ENCODE measurements at places on chromosomes 16 and 17.

GRCh38 chr17:6948562-6948961 is 47.3 kb upstream of the ALOX12 start:
- no peak for DNase-seq

DNA sequence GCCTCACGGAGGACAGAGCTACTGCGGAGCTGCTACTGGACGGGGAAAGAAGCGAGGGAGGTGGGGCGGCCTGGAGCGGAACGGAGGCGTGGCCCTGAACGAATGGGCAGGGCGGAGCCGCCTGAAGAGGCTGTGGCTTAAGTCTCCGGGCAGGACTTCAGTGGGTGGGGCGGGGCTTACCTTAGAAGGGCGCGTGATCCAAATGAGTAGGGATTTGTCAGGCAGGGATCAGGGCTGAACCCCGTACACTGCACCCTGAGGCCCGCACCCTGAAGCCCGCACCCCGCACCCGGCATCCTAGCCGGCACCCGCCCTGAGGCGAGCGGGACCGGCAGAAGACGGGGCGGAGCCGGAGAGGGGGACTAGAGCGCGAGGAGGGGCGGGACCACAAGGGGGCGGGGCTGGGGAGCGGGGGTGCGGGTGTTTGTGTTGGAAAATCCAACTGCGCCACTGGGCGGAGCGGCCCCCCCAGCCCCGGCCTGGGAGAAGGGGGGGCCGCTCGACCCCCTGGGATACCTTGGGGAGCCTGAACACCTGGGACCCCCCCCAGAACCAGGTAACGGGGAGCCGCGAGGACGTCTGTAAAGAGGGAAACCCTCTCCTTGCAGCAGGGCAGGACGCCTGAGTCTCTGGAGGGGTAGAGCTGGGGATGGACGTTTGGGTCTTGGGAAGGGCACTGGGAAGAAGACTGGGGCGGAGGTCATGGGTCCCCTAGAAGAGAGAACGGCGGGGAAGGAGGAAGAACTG is at the start of gene KDM6B:
Gene KDM6B, plus strand, starts transcription at position 423 of the 747 bp plus-strand sequence. CDS start 11,338 bp downstream, outside the sequence.
- DNase-seq, result peak; percentile 76

DNA sequence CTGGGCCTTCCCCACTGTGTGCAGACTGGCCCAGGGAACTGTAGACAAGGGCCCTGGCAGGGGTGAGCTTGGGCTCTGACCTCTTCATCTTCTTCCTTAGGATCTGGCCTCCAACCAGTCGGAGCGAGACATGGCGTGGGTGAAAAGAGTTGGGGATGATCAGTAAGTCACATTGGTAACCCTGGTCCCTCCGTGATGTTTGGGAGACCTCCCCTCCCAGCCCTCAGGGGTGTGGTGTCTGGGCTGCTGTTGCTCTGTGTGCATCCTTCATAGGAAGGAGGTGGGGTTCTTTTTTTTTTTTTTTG is 5.5 kb downstream of the TBKBP1 start:
- DNase-seq, result no peak

DNA sequence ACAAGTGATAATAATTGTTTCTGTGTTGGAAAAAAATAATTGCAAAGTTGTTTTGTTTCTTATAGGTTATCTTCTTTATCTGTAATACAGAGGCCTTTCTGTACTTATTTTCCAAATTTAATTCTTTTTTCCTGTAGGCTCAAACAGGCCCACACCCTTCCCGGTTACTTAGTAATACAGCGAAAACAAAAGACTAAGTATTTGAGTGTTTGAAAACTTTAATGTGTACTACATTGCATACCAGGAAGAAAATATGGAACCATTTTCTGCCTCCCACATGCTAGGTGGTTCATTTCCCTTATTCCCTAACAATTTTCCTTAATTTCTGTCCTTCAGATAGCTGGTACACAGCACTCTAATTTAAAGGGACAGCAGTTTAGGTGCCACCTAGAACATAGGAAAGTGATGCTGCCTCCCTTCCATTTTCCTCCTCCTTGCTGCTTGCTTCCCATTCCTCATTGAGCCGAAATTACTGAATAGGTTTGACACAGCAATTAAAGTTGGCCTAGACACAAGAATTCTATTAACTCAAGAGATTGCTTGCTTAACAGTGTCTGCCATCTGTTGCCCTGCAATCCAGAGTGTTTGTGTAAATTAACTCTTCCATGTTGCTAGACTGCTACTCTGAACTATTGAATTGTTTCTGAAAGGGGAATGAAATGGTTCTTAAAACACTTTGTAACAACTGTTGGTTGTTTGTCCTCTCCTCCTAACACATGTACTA is 24.2 kb downstream of the CYB5B start:
- DNase-seq, result no peak

- DNase-seq, result no peak
Measured at GRCh38 chr17:8742819-8743218, 1.8 kb downstream of the CCDC42 start.

- DNase-seq, result no peak
Measured at GRCh38 chr16:87303431-87303930, 13.7 kb downstream of the C16orf95 start.

- no peak for DNase-seq
Measured at GRCh38 chr17:10031606-10032005, 126.5 kb upstream of the RCVRN start.

- DNase-seq, result no peak
Measured at GRCh38 chr16:58699151-58699550, 14.6 kb upstream of the SLC38A7 start.

DNA sequence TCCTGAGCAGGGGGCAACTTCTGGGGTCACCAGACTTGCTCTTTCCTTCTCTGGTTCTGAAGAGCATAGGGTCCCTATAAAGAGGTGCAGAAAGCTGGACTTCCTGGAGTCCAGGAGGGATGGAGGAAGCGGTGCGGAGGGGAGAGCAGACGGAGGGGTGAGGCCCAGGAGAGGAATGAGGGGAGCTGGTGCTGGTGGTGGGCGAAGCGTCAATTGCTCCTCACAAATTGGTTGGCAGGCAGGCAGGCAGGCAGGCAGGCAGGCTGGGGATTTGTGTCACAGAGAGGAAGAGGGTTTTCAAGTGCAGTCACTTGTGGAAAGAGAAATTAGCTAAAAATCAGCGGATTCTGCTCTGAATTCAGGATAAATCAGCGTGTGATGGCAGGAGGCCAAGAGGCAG is 133.7 kb upstream of the CDC42EP4 start:
- no peak for DNase-seq

- DNase-seq, result peak; percentile 82
Measured at GRCh38 chr16:70746708-70747424, 54.1 kb downstream of the VAC14 start.

- DNase-seq, result no peak
Measured at GRCh38 chr16:50311891-50312501, 45.6 kb downstream of the ADCY7 start.

DNA sequence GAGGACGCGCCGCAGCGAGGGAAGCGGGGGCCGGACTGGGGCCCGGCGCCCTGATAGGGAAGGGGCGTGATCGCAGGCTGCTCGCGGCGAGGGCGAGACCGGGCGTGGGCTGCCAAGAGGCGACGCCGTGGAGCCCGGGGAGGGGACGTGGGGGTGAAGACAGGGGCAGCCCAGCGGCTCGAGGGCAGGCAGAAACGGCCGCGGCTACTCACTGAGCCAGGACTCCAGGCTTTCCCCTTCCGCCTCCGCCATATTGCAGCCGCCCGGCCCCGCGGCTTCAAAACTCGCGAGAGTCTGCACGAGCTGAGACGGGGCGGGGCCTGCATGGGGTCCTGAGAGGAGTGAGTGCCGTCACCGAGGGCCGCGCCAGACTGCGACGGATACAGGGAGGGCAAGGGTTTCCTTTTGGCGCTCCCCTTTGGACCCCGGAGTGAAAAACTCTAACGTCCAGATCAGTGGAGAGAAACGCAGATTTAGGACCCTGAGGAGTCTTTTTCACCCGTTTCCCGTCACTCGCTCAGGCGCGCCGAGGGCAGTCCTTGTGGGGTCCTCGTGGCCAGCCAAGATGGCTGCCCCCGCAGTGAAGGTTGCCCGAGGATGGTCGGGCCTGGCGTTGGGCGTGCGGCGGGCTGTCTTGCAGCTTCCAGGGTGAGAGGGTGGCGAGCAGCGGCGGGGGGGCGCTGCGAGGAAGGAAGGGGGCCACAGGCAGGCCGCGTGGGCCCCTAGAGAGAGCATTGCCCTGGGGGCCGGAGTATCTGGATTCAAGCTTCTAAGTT is at the start of the genes GGA3 and MRPS7:
Gene GGA3, minus strand, starts transcription at position 271 of the 776 bp plus-strand sequence. Its CDS starts 19 bp downstream, at position 252.
Gene MRPS7, plus strand, starts transcription at position 544 of the 776 bp plus-strand sequence. Its CDS starts 22 bp downstream, at position 566.
- DNase-seq, result peak; percentile 87

DNA sequence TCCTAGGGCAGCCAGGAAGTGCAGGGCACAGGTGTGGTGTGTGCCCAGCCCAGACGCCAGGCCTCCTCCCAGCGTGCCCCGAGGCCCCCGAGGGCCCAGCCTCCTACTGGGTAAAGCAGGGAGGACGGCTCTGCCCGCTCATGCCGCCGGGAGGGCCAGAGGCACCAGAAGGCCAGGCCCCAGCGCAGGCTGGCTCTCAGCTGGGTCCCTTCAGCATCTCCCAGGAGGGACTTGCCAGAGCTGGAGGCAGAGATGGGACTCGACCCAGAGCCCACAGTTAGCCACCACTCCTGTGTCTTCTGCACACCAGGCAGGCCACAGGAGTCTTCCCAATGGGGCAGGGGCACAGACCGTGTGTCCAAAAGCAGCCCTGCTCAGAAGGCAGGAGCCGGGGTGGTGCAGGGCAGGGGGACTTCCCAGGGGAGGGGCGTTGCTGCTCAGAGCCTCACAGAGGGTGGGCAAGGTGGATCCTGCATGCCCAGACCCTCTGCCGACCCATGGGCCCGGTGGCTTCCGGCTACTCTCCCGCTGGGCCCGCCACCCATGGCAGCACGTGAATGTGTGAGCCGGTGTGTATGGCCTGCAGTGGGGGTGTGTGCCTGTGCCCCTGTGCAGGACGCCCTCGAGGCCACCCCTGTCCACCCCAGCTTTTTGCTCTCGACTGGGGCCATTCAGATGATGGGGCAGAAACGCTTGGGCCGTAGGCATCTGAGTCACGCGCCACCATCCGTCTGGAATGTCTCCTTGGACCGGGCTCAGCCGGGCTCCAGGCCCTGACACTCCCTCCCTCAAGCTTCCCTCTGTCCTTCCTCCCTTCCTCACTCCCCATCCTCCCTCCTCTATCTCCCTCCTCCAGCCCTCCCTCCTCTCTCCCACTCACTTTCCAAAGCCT is 5.7 kb upstream of the ZNF469 start:
- DNase-seq, result no peak

GRCh38 chr17:20208717-20209116 is 199.6 kb downstream of the SPECC1 start:
- no peak for DNase-seq

GRCh38 chr16:69703638-69704037 is 22.7 kb downstream of the NQO1 start:
- DNase-seq, result no peak

DNA sequence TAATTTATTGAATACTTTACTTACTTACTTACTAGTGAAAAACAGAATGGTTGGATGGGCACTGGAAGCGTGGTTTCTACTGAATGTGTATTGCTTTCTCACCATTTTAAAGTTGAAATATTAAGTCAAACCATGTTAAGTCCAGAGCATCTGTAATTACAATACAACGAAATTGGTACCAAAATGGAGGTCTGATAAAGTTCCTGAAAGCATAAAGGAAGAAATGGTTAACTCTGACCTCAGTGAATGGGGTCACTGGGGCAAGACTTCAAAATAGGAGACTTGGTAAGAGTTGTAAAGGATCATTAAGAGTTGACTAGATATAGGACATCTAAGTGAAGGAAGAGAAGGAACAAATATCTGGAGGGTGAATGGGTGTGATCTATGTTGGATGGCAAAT is 237.1 kb downstream of the MAF start:
- DNase-seq, result no peak

- no peak for DNase-seq
Measured at GRCh38 chr17:491086-492021, 138.7 kb upstream of the RPH3AL start.

DNA sequence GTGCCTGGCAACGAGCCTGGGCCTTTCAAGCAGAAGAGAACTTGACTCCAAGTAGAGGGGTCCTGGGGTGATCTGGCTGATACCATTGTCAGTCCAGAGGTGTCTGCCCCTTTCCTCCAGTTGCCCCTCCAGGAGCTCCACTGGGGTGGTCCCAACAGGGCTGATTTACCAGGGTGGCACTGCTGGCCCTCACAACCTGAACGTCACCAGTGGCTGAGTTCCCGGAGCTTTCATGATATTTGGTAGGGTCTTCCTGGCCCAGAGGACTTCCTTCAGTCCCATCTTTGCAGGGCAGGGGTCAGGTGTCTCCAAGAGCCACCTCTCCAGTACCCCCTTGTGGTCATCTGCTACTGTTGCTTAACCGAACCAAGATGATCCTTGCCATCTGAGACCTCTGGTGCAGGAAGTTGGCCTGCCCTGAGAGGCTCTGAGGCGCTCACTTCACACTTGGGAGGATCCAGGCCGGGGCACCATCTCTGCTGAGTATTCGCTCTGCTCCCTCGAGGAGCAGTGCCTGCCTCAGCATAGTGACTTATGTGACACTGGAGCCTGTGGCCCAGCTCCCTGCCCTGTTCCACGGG is 3.5 kb downstream of the LIMD2 start:
- no peak for DNase-seq

All from NCI-H2029 (cell line).